ENCODE measurements at places on chromosomes 5 and 9.

DNA sequence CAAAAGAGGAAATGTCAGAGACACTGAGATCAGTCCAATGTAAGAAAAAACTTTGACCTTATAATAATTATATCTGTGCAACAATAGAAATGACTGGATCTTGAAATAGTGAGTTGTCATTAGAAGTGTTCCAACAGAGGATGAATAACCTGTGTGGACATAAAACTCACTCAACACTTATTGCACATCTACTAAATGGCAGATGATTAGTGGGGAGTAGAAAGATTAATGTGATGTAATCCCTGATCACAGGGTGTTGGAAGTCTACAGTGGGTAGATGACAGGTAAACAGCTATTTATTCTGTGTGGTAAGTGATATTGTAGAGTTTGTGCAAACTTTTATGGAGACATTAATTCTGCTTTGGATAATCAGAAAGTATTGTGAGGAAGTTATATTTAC, 177.3 kb upstream of the HMHB1 start:
- DNase-seq: no peak

DNA sequence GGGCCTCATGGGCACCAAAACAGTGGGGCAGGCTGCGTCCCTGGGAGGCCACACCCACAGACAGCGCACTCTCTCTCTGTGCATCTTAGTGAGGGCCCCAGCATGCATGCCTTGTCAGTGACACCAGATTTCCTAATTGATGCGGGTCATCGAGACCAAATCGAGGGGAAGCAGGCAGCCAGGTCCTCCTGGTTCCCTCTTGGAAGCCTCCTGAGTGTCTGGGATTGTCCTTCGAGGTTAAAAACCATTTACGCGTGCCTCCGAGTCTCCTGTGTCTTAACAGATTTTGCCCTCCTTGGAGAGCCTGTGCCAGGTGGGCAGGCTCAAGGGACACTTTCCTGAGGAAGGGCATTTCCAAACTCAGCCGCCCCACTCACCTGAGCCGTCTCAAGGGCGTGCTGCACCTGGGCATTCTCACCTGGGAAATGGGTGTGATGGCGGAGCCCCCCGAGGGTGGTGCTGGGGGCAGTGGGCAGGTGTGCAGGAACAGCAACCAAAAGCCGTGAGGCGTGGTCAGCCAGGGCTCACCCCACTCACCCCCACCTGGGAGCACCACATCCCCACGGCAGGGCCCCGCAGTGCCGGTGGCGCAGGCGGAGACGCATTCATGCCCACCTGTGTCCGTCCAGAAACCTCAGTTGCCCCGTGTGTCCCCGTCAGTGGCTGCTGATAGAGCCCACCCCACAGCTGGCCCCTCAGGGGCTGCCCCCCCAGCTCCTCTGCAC, 2.7 kb downstream of the SLC6A19 start:
- DNase-seq: no peak

DNA sequence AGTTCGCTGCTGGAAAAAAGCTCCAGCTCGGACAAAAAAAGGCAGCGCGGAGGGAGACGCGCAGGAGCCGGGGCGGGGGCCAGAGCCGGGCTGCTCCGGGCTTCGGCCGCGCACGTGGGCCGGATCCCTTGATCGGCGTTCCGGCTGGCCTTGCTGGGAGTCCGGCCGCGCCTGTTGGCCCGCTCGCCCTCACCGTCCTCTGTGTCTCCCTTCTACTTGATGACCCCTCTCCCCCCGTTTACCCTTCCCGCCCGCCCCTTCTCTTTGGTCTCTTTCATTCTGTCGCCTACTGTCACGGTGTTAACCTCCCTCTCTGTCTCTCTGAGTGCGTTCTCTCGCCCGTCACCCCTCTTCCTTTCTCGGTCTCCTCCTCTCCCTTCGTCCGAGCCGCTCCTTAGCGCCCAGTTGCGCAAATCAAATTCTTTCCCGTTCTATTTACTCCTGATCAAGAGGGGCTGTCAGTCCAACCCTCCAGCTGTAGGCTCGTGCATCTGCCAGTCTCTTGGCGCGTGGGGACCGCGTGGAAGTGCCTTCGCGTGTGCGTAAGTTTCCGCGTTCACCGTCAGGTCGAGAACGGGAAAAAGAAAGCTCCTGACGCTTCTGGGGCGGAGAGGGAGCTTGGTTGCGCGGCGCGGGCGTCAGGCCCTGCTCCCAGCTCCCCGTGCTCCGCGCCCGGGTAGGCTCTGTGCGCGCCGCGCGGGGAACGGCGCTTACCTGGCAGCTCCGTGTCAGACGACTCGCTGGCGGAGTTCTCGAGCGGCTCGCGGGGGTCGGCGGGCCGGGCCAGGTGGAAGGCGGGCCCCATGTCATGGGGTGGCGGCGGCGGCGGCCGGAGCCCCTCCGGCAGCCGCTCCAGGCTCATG, 798 bp downstream of the PITX1 start:
- DNase-seq: peak; percentile 9

DNA sequence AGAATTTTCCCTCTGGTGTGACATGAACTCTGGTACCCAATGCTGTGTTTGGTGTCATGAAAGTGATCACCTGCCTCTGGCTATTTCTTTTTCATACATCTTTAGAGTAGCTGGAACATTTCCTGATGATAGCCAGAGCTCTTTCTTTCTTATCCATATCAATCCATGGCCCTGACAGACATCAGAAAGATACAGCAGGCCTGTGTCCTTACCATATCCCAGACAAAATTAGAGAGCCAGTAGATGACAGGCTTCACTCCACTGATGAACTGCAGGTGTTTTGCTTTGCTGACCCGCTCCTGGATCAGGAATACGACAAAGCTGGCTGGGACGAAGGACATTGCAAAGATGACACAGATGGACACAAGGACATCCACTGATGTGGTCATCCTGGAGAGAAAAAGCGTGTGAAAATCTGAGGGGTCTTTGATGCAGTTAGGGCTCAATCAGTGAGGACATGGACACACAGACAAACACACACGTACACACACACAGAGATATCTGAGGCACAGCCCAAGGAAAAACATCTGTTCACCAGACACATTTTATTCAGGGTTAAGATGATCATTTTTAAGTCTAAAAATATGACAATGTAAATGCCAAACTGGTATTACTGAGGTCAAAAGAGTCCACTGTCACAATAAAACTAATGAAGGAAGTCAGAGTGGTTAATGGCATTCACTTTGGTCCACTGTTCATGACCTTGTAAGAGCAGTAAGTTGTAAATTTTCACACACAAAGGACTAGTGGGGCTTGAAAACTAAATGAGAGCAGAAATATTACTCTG, 34.5 kb downstream of the NIPSNAP3B start:
- DNase-seq: no peak

DNA sequence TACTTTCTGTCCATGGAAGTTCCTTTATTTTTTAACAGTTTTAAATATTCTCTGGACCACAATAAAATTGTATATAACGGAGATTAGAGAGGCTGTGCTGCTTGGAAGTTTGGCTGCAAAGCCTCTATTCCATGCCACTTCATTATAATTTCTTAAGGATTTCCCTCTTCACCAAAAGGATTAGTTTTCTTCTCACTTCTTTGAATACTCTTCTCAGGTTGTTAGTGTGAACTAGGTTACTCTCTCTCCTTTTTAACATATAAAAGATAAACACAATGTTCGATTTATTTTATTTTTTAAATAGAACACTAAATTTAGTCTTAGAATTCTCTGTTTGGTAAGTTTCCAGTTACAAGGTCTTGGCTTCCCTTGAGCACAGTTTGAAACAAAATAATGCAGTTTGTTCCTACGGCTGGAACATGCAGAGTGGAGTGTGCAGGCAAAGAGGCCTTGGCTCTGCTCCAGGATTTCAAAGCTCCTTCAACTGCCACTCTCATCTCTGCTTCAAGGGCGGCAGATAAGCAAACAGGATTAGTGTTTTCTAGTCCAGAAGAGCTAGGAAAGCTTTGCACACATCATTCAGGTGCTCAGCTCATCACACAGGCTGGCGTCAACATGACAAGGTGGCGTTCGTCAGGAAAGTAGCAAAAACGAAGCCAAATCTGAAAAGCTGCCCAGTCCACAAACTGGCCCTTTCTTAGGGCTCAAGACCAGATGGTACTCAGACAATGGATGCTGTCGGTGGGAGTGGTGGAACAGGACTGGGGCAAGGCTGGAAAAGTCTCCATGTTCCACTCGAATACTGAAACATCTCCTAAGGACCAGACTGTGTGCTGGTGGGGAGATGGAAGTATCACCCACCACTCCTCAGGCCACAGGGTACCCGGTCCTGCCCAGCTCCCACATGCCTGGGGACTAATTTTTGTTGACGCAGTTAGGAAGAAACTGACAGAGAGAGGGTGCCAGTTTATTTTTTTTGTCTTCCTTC, 286.6 kb downstream of the CRB2 start:
- DNase-seq: peak; percentile 9

DNA sequence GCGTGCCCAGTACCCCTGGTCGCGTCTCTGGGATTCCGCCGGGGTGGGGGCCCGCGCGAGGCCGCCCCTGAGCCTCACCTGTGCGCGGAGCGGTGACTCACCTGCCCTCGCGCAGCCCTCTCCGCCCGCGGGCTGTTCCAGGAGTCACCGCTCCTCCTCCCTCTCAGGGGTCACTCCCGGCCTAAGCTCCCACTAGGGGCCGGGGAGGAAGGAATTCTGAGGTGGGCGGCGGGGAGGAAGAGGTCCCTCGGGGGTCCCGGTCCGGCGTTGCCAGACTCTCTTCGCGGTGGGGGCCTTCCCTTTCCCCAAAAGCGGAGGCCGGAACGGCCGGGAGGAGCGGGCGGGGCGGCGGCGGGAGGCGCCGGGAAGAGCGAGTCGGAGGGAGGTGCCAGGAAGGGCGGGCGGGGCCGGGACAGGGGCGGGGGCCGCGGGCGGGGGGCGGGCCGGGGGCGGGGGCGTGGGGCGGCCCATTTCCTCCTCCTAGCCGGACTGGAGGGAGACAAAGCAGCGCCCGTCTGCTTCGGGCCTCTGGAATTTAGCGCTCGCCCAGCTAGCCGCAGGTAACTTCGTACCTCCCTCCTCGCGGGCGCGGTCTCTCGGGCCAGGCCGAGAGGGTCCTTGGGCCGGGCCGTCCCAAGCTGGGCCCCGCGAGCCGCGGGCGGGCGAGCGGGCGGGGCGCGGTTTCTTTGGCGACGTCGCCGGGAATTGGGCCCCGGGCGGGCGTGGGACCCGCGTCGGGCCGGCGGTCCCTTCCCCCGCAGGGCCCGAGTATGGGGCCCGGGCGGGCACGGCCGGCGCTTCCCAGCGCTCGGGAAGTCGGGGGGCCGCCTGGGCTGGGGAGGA, at the start of gene CTNNA1:
CTNNA1 (plus strand) TSS at position 475 of the 843 bp plus-strand sequence. CDS start 28,500 bp downstream, outside the sequence.
- DNase-seq: peak; percentile 75

DNA sequence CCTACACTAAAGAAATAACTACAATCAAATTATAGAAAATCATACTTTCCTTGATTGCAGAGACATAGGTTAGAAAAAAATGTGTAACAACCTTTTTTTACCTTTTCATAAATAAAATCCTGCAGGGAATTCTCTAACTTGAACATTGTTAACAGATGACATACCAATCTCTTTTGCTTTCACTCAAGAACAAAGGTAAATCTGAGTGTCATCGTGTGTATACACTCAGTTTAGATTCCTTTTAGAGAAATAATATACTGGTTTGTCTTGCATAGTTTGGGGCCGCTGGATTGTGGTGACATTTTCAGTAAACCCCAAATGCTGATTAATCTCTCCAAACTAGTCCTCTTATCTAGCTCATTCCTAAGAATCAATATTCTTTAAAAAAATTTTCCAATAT, 20.8 kb upstream of the MTAP start:
- DNase-seq: no peak

GRCh38 chr9:37987467-37987981, 81.5 kb downstream of the SHB start:
- no peak for DNase-seq

DNA sequence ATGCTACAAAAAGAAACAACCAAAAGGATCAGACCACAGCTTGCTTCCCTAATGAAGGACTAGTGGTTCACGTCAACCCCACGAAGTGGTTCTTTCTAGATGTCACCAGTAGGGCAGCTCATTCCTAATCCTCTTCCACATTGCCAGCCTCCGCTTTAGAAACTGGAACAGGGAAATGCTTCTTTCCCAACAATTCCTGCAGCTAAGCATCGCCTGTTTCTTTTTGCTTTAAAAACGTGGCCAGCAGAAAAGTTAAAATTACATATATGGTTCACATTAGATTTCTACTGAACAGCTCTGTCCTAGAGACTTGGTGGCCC, 100.2 kb downstream of the MTX3 start:
- no peak for DNase-seq

- DNase-seq: no peak
Measured at GRCh38 chr9:114229295-114229694, 74.0 kb downstream of the COL27A1 start.

- DNase-seq: no peak
Measured at GRCh38 chr5:128271859-128272464, 188.4 kb downstream of the SLC12A2 start.

DNA sequence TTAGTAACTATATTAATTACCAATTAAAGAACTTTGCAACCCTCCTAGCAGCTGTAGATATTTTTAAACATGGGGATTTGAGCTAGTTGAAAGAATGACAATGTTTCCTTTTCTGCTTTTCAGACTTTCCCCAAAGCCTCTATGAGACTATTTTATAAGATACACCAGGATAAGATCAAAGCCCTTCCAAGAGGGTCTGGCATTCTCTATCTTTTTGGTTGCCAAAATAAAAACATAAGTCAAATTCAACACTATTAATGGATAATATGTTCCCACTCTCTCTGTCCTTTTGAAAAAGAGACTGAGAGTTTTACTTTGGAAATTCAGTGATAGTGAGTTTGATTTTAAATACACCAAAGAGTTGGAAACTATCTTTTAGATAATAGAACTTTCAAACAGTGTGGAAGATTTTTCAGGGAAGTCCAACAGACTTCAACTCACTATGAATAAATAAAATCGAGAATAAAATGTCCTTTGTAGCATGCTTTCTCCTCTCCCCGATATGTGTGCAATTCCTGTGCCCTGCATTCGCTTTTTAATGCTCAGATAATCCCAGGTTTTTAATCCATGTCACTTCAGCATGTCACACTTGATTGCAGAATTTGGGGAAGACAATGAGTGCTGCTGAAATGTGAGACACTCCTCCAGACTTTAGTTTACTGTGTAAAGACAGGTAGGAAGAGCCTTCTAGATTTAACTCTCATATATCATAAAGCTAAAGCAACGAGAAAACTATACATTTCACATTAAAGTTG, 1095.7 kb upstream of the DMAC1 start:
- DNase-seq: no peak

DNA sequence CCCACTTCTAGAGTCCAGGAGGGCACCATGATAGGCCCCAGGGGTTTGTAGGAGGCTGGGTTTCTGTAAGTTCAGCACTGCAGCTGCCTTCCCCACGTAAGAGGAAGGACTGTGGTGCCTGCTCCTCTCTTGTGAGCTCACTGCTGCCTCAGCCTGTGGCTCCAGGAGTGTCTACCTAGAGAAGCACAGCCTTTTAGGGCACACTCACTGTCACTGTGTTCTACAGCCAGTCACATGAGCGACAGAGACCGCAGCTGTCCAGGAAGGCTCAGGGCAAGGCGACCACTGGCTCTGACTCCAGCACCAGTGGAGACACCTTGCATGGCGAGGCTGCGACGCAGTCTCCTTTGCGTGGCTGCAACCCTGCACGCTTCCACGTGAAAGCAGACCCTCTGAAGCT, 72.8 kb downstream of the OTULIN start:
- no peak for DNase-seq

DNA sequence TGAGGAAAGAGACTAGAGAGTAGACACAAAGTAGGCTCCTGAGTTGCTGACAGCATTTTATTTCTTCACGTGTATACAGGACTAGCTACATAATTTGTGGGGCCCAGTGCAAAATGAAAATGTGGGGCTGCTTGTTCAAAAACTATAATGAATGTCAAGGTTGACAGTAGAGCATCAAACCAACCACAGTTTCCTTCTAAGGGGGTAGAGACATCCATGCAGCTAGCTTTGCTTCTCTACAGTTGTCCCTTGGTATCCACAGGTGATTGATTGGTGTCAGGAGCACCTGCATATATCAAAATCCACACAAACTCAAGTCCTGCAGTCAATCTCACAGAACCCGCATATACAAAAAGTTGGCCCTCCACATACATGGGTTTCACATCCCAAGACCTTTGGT, 129.6 kb downstream of the SAXO1 start:
- no peak for DNase-seq

Measured in NCI-H526 treated with DMSO at 0.1 percent for 48 hours (cell line).